ENCODE measurements at places on chromosomes 12 and 14.

DNA sequence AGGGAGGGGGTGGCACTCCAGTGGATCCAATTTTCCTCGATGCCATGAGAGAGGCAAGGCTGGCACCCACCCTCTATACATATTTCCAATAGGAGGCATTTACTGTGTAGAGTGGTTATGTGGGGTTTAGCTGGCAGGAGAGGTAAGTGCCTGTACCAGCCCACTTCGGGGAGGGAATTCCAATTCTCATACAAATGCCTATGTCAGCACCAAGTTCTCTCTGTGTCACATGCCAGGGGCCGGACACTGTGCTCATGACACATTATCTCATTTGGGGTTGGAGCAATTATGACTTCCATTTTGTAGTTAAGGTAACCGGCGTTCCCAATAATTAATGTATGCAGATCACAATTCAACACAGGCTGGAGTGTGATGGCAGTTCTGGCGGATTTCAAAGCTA, 284.3 kb downstream of the KSR2 start:
- no peak for DNase-seq

- peak; percentile 27 for DNase-seq
Observed at GRCh38 chr14:55938249-55938791, 179.9 kb upstream of the PELI2 start.

DNA sequence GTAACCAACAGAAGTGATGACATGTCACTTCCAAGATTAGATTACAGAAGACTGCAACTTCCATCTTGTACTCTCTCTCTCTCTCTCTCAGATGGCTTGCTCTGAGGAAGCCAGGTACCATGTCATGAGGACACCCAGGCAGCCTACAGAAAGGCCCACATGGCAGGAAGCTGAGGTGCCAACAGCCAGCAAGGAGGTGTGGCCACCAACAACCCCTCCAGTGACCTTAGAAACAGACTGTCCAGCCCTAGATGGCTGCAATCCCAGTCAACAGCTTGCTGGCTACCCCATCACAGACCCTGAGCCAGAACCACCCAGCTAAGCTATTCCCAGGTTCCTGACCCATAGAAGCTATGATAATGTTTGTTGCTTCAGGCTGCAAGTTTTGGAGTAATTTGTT, 178.4 kb downstream of the ITPR2 start:
- no peak for DNase-seq

DNA sequence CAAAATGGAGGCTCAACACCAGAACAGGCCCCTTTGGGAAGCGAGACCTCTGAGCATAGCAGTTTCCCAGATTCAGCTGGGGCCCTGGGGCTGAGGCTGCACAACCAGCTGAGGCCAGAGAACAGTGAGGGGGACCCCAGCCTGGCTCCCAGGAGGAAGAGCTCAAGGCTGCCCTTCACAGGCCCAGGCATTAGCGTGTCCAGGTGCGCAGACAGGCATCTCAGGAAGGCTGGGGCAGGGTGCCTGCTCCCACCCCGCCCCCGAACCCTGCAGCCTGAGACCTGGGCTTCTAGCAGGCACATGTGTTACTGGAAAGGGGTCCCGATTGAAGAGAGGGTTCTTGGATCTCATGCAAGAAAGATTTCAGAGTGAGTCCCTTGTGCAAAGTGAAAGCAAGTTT, 27.2 kb downstream of the CALM1 start:
- DNase-seq, result no peak

GRCh38 chr12:25959071-25959961, 834 bp downstream of the RASSF8 start:
- peak; percentile 91 for DNase-seq

Measured in fibroblast of mammary gland (primary cell).